ENCODE measurements at places on chromosomes 7 and 10. TPM values are rescaled to one million over a fixed set of nuclear protein-coding genes. Genes with fewer than 3 reads are reported as not detected.

GRCh38 chr7:100044718-100045117, 4.9 kb upstream of the ZSCAN21 start:
- H3K27me3 ChIP-seq = no peaks in the 10 kb centered on the region
- peaks cover 20% of the 10 kb centered on the region for H3K4me1 ChIP-seq
- no peaks in the 10 kb centered on the region for H3K36me3 ChIP-seq
- peak; percentile 44 for DNase-seq

GRCh38 chr7:85483177-85483576, 296.3 kb upstream of the SEMA3D start:
- no peak overlapping the region for H3K4me3 ChIP-seq
- H3K36me3 ChIP-seq = no peaks in the 10 kb centered on the region
- no peaks in the 10 kb centered on the region for H3K4me1 ChIP-seq
- DNase-seq = no peak
- H3K27ac ChIP-seq = no peak overlapping the region

DNA sequence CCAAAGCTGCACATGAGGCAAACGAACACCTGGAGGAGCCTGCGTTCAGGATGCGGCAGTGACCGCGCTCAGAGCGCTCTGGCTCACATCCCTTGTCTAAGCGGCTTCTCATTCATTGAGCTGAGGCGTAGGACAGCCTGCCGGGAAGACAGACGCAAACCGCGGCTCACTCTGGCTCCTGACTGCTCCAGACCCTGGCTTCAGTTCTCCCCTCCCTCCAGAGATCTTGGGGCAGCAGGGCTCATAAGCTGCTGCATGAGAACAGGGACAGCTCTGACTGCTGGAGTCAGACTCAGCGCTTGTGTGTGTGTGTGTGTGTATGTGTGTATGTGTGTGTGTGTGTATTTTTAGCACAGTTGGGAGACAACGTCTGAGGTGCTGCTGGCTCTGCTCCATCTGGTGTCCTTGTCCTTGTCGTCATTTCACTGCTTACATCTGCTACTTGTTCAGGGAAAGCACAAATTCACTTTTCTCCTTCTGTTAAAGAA, 15.8 kb upstream of the LYZL2 start:
- H3K27ac ChIP-seq = no peak overlapping the region
- H3K36me3 ChIP-seq = no peaks in the 10 kb centered on the region
- H3K27me3 ChIP-seq = no peaks in the 10 kb centered on the region
- peak overlapping the region; percentile 46 for H3K4me3 ChIP-seq
- H3K4me1 ChIP-seq = no peaks in the 10 kb centered on the region
- DNase-seq = peak; percentile 31

DNA sequence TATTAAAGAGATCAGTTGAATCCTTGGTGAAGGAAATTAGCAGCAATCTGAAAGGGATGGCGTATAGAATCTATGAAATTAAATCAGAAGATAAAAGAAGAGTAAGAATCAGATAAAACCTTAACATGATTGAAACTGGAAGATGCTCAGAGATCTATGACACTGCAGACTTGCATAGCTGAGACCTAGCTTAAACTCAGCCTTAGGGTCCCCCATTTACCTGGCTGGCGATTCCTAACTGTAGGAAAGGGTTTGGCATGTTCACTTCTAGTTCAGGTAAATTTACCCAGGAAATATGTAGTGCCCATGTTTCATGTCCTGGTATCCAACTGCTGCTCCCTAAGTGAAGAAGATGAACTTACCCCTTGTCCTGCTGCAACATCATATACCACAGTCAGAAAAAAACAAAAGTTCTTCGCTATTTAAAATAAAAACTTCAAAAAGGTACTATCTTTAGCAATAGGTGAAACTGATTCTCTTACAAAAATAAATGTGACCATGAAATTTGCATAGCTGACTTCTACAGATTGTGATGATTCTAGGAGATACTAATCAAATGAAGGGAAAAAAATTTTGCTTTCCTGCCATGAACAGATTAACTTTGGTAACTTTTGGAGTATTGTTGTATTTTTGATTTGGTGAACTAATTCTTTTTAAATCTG, 47.8 kb upstream of the TMEM243 start:
- no peak for DNase-seq
- H3K36me3 ChIP-seq = no peaks in the 10 kb centered on the region
- H3K4me3 ChIP-seq = no peak overlapping the region
- H3K27me3 ChIP-seq = peaks cover 19% of the 10 kb centered on the region
- no peak overlapping the region for H3K27ac ChIP-seq

GRCh38 chr7:1690359-1690958, 20.4 kb downstream of the ELFN1 start:
- H3K36me3 ChIP-seq = no peaks in the 10 kb centered on the region
- no peak for DNase-seq
- peaks cover 39% of the 10 kb centered on the region for H3K27me3 ChIP-seq
- no peaks in the 10 kb centered on the region for H3K4me1 ChIP-seq
- H3K27ac ChIP-seq = no peak overlapping the region
- no peak overlapping the region for H3K4me3 ChIP-seq

- no peak overlapping the region for H3K27ac ChIP-seq
- DNase-seq = no peak
- H3K4me1 ChIP-seq = peaks cover 21% of the 10 kb centered on the region
Measured at GRCh38 chr7:2814946-2815874, 28.9 kb downstream of the GNA12 start.

GRCh38 chr7:2013381-2014311, 219.1 kb downstream of the MAD1L1 start:
- no peak for DNase-seq
- H3K4me1 ChIP-seq = no peaks in the 10 kb centered on the region
- H3K27me3 ChIP-seq = no peaks in the 10 kb centered on the region
- no peak overlapping the region for H3K4me3 ChIP-seq
- H3K27ac ChIP-seq = no peak overlapping the region
- no peaks in the 10 kb centered on the region for H3K36me3 ChIP-seq

DNA sequence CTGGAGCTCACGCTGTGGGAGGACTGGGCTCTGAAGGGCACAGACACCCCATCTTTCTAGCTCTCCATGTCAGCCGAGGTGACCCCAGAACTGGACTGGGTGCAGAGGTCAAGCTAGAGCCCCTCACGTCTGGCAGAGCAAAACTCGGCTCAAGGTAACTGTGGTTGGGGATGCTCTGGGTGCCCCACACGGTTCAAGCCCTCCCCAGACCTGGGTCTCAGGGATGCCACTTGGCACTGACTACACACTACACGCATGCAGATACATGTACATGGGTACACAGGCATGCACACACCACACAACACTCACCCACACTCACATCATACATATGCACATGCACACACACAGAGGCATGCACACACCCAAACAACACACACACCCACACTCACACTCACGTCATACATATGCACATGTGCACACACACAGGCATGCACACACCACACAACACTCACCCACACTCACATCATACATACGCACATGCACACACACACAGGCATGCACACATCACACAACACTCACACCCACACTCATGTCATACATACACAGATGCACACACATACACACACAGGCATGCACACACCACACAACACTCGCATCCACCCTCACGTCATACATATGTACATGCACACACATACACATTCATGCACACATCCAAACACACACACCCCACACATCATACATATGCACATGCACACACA, 219.3 kb downstream of the DNAJB6 start:
- H3K36me3 ChIP-seq = no peaks in the 10 kb centered on the region
- peaks cover 31% of the 10 kb centered on the region for H3K4me1 ChIP-seq
- H3K4me3 ChIP-seq = peak overlapping the region; percentile 43
- no peak for DNase-seq

DNA sequence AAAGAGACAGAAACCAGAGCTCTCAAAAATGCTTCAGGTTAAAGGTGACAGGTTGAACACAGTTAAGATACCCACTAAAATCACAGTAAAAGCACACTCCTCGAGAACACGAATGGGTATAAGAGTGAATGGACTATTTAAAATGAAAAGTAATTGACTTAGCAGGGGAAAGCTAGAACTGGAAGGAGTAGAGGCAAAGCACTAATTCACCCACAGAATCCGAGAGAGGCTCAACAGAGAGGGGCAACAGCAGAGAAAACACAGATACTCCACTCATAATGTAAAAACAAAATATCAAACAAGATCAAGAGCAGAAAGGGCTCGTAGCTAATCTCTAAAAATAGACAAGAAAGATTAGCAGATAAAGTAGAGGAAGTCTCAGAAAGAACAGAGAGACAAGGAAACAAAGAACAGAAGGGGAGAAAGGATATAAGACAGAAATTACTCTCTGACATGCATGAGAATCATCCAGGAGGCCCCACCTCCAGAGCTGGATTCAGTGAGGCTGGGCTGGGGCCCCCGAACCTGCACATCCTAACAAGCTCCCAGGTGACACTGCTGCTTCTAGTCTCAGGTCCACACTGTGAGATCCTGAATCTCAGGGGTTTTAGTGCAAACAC, 117.6 kb downstream of the GALNT11 start:
- H3K27me3 ChIP-seq = no peaks in the 10 kb centered on the region
- no peak overlapping the region for H3K4me3 ChIP-seq
- no peaks in the 10 kb centered on the region for H3K4me1 ChIP-seq
- H3K36me3 ChIP-seq = peaks cover 32% of the 10 kb centered on the region
- no peak for DNase-seq
- H3K27ac ChIP-seq = no peak overlapping the region

- H3K36me3 ChIP-seq = no peaks in the 10 kb centered on the region
- H3K27ac ChIP-seq = no peak overlapping the region
- H3K27me3 ChIP-seq = no peaks in the 10 kb centered on the region
- no peak for DNase-seq
Measured at GRCh38 chr7:78900806-78901205, 552.7 kb downstream of the MAGI2 start.

DNA sequence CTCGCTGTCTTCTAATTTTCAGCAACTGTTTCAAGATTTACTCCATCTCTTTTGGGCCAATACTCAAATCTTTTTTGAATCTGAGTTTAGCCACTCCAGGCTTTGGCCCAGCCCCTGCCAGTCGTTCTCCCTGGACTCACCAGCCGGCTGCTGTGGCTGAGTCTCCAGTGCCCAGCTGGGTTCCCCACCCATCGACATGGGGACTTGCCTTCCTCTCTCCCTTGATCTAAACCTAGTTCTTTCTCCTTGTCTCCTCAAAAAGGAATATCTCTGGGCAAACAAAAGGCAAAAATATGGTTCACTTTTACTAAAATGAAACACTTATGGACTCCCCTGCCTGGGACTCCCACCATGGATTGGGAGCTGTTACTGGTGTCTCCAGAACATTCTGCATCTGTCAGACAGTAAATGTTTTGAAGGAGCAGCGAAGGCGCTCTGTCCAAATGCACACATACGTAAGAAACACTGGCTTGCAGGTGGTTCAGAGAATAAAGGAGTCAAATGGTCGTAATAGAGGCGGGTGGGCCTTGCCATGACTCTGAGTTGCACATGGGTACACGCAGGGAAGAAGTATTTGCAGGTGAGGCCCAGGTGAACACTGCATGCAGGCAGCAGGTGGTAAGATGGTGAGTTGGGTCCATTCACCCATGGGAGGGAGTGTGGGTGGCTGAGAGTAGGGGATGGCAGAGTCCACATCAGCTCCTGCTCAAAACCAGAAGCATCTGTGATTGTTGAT, 35.5 kb upstream of the HABP2 start:
- no peak overlapping the region for H3K27ac ChIP-seq
- no peak overlapping the region for H3K4me3 ChIP-seq
- H3K27me3 ChIP-seq = no peaks in the 10 kb centered on the region
- DNase-seq = no peak
- H3K4me1 ChIP-seq = 0 out of 2 replicates have a peak, but pooled peaks cover 5% of the 10 kb centered on the region
- no peaks in the 10 kb centered on the region for H3K36me3 ChIP-seq

GRCh38 chr7:155935005-155935557, 122.8 kb upstream of the SHH start:
- no peak overlapping the region for H3K4me3 ChIP-seq
- H3K27me3 ChIP-seq = no peaks in the 10 kb centered on the region

GRCh38 chr7:75850235-75850634, 28.6 kb upstream of the RHBDD2 start:
- no peaks in the 10 kb centered on the region for H3K4me1 ChIP-seq
- no peak for DNase-seq
- no peak overlapping the region for H3K4me3 ChIP-seq
- H3K27ac ChIP-seq = no peak overlapping the region
- H3K27me3 ChIP-seq = no peaks in the 10 kb centered on the region

DNA sequence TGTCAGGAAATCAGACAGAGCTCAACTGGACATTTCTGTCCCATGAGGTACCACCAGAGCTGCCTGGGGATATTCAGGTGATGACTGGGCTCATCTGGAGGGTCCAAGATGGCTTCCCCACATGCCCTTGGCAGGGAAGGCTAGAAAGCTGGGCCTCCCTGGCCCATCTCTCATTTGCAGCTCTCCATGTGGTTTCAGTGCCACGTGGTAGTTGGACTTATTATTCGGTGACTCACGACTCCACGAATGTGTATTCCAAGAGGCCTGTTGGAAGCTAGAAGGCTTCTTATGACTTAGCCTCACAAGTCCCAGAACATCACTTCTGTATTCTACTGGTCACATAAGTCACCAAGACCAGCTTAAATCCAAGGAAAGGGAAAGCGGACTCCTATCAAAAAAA, 22.8 kb downstream of the NSMCE4A start:
- H3K27ac ChIP-seq = no peak overlapping the region
- H3K4me3 ChIP-seq = no peak overlapping the region
- DNase-seq = no peak
- peaks cover 13% of the 10 kb centered on the region for H3K4me1 ChIP-seq

GRCh38 chr7:77727936-77728701, 31.9 kb downstream of the RSBN1L start:
- no peaks in the 10 kb centered on the region for H3K27me3 ChIP-seq
- no peak overlapping the region for H3K27ac ChIP-seq
- no peaks in the 10 kb centered on the region for H3K36me3 ChIP-seq
- peaks cover 11% of the 10 kb centered on the region for H3K4me1 ChIP-seq

GRCh38 chr7:26743205-26743604, 121.2 kb downstream of the SKAP2 start:
- H3K4me3 ChIP-seq = no peak overlapping the region
- no peaks in the 10 kb centered on the region for H3K4me1 ChIP-seq
- DNase-seq = no peak
- H3K36me3 ChIP-seq = no peaks in the 10 kb centered on the region
- no peaks in the 10 kb centered on the region for H3K27me3 ChIP-seq
- H3K27ac ChIP-seq = no peak overlapping the region

Gene FANK1
- total RNA-seq = 2.4 TPM

Gene MMP21
- not detected for total RNA-seq

Gene AKR1C3
- total RNA-seq = 24.0 TPM

Gene ANKRD61
- total RNA-seq = 0.26 TPM

Gene GJD4
- total RNA-seq = 0.33 TPM

Gene ICA1
- total RNA-seq = 3.2 TPM

Gene SPDYE1
- total RNA-seq = not detected

Gene PTF1A
- not detected for total RNA-seq

Gene SYCE1
- not detected for total RNA-seq

Gene WEE2
- not detected for total RNA-seq

Gene AS3MT
- total RNA-seq = 1.7 TPM

Gene SLC18A3
- not detected for total RNA-seq

Gene PRPF18
- 10.2 TPM for total RNA-seq

Gene ATP5F1C
- 167 TPM for total RNA-seq

Gene SSC4D
- total RNA-seq = 0.86 TPM

Gene GHRHR
- total RNA-seq = not detected

Gene HGF
- 0.15 TPM for total RNA-seq
